Ascending aorta (tissue), 2 donors: ENCODE measurements at places on chromosomes 7 and 10. TPM values are rescaled to one million over a fixed set of nuclear protein-coding genes. Genes with fewer than 3 reads are reported as not detected.

The ASAH2 gene
- total RNA-seq: 0.21 TPM

The ENO4 gene
- total RNA-seq: not detected

DNA sequence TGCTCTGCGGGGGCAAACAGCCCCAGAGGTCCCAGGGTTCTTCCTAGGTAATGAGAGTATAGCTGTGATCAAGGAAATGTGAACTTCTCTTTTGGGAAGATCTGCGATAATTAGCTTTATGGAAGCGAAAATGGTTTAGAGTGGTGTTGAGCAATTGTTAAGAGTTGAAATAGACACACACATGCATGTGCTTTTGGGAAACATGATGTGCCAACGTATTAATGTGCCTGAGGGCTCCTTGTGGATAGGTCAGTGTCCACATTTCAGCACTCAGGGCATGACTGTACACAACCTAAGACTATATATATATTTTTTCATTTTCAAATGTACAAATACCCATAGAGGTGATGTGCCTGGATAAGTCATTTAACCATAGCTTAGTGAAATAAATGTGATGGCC lies 67.0 kb downstream of the GSDME start:
- no peak for DNase-seq

- no peak for DNase-seq
These were observed 61.0 kb upstream of the TMEM248 start for GRCh38 chr7:66859794-66860645.

DNA sequence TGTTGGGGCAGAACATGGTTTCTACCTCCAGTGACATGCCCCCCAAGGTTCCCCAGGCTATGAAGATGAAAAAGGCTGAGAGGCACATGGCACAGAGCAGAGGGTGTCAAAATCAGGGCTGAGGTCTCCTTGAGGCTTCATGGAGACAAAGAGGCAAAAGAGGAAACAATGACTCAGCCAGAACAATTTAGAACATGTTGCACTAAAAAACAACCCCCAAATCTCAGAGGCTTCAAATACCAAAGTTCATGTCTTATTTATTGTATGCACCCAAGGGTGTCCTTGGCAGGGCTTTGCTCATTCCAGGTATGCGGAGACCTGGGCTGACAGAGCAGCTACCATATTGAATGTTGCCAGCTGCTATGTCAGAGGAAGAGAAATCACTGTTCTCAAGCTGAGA lies 964.1 kb downstream of the GRID1 start:
- DNase-seq: no peak

GRCh38 chr7:123792547-123792946 lies 43.7 kb upstream of the WASL start:
- DNase-seq: no peak
